ENCODE measurements at places on chromosomes 1 and 21. TPM values are rescaled to one million over a fixed set of nuclear protein-coding genes. Genes with fewer than 3 reads are reported as not detected.
A peak's percentile ranks its signal among the peaks of the same experiment; 100 is the strongest.

DNA sequence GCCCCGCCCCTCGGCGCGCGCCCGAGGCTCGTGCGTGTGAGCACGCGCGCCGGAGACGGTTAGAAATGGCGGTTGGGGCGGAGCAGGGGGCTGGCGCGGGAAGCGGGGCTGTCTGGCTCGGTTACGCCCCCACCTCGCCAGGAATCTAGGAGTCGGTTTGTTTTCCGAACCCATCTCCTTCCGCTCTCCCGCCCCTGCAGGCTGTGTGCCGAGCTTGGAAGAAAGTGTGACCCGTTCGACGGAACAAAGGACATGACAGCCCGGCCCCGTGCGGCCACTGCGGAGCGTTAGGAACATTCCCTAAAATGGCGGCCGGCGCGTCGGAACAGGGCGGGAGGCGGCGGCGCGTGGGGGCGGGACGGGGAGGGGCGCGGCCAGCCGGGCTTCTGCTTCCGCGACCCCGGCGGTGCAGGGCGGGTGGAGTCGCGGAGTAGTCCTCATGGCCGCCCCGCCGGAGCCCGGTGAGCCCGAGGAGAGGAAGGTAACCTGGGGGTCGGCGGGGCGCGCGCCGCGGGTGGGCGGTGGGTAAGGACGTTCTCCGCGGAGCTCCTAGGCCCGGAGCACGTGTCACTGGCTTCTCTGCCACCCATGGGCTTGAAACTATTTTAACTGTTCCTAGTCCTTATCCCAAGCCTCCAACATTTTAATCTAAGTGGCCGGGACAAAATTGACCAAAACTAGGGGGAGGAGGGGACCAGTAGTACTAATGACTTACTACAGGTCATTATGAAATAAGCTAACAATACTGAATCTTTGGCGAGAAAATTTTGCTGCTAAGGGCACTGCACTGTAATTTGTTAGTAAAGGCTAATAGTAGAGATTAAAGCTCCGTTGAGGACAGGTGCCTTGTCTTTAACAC is at the start of gene COX20:
COX20 (plus strand) TSS at position 383 of the 859 bp plus-strand sequence; CDS start at position 440, 57 bp downstream.
- DNase-seq, result peak; percentile 96

DNA sequence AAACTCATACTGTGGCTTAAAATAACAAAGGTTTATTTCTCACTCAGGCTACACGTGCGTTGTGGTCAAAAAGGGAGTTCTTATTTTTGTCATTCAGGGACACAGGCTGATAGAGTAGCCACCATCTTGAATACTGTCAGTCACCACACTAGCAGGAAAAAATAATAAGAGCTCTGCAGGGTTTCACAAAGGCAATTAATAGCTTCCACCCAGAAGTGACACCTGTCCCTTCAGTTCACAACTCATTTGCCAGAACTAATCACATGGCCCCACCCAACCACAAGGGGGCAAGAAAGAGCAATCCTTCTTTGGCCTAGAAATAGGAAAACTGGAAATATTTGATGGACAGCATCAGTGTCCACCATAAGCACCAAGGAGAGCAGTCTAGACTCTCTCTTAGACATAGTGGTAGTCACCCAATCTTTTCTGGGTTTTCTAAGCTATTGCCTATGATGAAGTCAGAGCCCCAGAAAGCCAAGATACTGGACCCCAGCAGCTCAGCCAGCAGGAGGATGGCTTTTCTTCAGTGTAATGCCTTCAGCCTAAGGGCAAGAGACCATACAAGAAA is 8.2 kb downstream of the HAPLN2 start:
- DNase-seq, result no peak

Gene HOOK1
- not detected for polyA plus RNA-seq

DNA sequence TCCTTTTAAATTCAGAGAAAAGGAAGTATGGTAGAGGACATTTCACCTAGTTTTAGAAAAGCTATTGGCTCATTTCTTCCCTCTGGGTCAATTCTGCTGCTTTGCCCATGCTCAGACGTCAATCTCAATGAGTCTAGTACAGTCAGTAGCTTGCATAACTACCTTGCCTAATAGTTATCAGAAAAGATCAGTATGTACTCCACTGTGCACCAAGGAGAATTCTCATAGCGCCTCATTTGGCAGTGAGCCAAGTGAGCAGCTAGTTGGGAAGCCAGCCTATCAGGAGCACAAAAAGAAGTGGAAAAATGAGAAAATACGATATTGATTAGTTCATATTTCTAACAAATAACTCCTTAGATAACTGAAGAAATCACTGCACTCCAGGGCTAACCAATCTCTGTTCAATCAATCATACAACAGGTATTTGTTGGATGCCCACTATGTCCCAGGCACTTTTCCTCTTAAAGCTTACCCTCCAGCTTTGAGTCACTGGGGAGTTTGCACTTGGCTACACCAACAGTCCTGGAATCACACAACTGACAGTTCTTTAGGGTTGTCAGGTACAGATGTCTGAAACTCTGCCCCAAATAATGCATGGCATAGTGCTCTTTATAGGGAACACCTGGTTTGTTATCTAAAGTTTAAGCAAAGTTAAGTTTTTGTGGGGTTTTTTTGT is 50.2 kb downstream of the PRDX6 start:
- no peak for DNase-seq

DNA sequence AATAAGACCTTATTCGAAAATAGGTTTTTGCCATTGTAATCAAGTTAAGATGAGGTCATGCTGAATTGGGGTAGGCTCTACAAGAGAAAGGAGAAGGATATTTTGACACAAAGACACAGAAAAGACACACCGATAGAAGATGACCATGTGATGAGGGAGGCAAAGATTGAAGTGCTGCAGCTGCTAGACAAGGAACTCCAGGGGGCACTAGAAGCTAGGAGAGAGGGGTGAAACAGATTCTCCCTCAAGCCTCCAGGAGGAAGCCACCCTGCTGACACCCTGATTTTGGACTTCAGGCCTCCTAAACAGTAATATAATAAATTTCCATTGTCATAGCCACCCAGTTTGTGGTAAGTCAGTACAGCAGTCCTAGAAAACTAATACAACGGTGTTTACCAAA is 506.8 kb upstream of the CAMK1G start:
- no peak for DNase-seq

- DNase-seq, result peak; percentile 60
Observed at GRCh38 chr21:44869781-44870747, 3.4 kb downstream of the PTTG1IP start.

Gene F3
- polyA plus RNA-seq, result 3.8 TPM

Gene TMPRSS2
- 0.09 TPM for polyA plus RNA-seq

Gene PAQR6
- polyA plus RNA-seq, result 0.30 TPM

Gene PI4KB
- 66.3 TPM for polyA plus RNA-seq

- no peak for DNase-seq
Observed at GRCh38 chr1:111179968-111180533, 20.4 kb downstream of the DENND2D start.

Gene METTL13
- 15.0 TPM for polyA plus RNA-seq

DNA sequence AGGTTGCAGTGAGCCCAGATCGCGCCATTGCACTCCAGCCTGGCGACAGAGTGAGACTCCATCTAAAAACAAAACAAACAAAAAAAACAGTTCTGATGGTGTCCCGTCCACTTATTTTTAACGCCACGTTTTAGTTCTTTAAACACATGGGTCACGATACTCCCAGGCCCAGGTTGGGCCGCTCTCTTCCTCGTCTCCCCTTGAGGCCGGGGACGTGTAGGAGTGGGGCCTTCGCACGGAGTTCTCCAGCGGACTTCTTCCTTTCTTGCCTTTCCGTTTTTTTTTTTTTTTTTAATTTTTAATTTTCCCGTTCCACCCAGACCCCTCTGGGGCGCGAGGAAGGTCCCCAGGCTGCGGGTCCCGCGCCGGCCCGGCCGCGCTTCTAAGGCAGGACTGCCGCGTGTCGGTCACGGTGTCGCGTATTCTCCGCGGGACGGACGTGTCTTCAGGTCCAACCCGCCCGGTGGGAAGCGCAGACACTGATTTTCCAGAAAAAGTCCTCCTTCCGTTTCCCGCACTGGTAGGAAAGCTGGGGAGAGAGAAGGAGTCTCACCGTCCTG is 47.5 kb upstream of the SLC19A1 start:
- DNase-seq, result peak; percentile 45

DNA sequence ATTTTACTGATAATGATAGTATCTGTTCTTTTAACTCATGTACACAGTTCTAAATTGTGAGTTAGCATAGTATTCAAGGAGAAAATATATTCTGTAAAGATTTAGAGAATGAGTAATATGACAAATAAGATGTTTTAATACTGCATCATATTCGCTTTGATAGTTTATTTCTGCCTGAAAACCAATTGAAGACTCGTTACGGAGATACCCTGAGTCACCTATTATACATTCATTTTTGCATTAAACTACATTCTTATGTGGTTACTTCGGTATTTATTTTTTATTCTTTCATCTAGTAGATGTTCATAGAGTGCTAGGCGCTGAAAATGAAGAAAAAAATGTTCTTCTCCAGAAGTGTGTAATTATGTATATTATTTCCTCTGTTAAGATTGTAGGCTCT is 5.3 kb downstream of the UHMK1 start:
- DNase-seq, result no peak

DNA sequence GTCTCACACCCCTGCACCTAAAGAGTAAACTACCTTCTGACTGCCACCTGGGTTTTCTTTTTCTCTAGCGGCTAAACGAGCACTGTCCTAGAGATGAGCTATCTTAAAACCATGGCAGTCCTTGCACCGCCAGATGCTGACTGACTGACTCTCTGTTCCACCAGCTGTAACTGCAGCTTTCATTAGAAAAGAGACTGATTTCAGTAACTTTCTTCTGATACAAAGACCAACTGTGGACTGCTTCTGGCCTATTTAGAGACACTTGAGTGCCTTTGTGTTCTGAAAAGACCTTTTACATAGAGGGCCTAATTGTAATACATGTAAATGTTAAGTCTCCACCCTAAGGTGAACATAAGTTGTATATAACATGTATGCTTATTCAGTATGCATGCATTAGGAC is 152.5 kb downstream of the DISC1 start:
- no peak for DNase-seq

- no peak for DNase-seq
Observed at GRCh38 chr21:18228060-18228739, 16.4 kb upstream of the CHODL start.

DNA sequence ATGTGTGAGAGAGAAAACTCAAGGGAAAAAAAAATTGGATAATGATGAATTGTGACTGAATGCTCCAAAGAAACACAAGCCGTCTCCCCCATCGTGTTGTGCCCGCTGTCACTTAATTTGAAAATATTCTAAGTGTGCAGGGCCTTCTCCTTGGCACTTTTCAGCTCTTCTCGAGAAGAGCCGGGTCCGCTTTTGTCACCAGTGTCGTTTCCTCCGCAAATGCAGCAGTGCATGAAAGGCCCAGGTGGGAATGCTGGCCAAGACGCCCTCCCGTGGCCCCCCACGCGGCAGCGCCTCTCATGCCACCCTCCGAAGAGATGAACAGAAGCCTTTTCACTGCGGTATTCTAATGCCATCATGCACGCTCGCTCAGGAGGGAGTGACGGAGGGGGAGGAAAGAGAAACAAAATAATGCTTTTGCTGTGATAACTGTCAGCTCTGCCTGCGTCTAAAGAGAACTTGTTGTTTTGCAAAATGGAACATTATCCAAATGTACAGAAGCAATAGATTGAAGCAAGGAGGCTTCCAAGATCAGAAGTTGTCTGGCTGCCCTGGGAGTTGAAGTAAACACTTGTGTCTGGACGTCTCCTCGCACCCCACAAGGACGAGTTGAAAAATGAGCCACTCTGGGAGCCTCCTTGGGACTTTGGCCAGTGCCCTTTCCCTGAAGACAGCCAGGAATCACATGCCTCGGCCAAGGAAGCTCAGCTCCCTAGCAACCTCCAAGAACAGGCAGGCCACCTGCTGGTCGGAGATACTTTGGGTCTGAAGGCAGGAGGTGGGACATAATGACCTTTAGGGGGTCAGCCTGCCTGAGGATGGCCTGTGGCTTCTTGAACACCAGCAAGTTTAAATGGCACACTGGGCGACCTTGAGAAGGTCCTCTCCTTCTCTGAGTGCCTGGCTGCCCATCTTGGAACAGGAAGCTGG is 166.1 kb upstream of the ZC3H12A start:
- DNase-seq, result no peak

GRCh38 chr1:60573726-60574409 is 500.3 kb upstream of the C1orf87 start:
- DNase-seq, result no peak

Gene IGSF9
- not detected for polyA plus RNA-seq

DNA sequence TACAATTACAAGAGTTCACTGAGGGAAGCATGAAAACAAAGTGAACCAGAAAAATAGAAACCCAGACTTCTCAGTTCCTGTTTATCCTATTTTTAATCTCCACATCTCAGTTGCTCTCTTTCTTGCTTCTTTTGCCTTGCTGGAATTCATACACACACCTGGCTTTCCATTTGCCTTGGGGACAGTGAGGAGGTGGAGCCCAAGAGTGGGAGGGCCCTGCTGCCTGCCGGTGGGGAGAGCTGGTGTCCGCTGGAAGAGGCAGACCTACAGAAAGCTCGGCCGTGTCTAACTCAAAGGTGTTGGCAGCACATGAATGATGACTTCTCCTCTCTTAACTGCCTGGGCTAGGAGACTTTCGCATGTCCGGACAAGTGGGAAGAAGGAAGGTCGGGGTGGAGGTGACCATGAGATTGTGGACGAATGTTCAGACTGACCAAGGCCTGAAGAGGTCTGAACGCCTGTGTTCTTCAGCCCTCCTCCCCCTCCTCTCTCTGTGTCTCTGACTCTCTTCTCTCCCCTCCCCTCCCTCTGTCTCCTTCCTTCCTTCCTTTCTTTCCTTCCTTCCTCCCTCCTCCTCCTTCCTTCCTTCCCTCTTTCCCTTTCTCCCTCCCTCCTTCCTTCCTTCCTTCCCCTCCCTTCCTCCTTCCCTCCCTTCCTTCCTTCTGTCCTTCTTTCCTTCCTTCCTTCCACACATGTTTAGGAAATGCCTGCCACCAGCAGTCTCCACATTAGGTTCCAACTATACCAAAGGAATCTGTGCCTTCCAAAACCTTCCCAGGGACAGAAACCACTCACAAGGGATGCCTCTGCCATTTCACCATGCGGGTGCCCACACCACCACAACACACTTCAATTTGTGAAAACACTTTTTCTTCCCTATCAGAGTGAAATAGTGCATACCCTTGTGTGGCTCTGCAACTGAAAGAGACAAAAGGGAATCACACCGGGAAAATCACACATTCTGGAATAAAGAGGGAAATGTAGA is 157.3 kb upstream of the RUNX1 start:
- peak; percentile 49 for DNase-seq

Gene DCDC2B
- polyA plus RNA-seq, result not detected

GRCh38 chr1:201069636-201070035 is 42.6 kb downstream of the CACNA1S start:
- DNase-seq, result no peak

DNA sequence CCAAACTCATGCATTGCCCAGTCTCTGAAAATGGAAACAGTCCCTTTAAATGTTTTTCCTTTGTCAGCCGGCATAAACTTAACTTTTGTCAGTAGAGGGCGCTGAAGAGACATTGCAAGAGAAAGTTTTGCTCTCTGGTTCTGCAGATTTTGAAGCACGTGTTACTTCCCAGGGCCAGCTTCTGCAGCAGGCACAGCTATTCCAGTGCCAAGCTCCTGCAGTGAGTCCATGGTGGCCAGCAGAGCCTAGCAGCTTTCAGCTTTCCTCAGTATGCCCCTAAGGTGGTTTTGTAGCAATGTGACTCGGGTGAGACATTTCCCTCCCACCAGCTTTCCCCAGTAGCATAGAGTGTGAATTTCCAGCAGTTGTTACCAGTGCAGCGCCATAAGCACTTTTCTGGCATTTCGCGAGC is 2.6 kb upstream of the IFI44L start:
- DNase-seq, result peak; percentile 70
